ENCODE measurements at places on chromosomes 1 and 21.

DNA sequence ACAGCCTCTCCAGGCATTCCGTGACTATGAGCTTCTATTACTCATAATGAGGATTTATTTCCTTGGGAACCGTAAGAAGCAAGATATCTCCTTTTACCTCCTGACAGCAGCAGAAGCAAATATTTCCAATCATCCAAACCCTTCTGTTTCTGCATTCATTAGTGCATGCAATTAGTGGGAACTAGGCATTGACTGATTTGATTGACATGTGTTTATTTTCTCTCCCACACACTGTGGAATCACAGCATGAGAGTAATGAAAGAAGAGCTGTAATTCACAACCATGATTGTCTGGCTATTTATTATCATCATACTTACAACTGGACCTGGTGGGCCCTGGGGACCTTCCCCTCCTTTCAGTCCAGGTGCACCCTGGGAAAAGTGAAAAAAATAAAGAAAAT is 146.8 kb downstream of the COL11A1 start:
- ATAC-seq: no peak

GRCh38 chr1:76231320-76231719 is 156.8 kb downstream of the ST6GALNAC3 start:
- ATAC-seq: no peak

- ATAC-seq: no peak
Measured at GRCh38 chr1:156849151-156849496, 9.8 kb downstream of the INSRR start.

DNA sequence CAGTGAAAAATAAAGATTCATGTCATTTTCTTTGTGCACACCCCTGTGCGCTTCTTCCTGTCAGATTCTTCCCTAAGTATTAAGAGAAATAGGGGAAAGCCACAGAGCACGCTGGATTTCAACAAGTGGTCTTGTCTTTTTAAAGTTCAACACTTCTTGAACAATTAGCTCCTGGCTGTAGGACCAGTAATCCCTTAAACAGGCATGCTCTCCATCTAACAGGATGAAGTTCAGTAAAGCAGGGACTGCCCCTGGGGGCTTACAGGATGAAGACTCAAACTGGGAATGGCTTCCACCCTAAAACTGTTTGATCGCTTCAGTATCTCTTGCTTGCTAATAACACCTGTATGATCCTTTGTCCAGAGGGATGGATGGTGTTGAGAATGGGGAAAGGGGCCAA is 4.2 kb downstream of the PSMB4 start:
- ATAC-seq: no peak

- ATAC-seq: no peak
Measured at GRCh38 chr21:26491663-26492062, 81.4 kb downstream of the CYYR1 start.

- no peak for ATAC-seq
Measured at GRCh38 chr1:118993700-118994026, 5.5 kb upstream of the TBX15 start.

DNA sequence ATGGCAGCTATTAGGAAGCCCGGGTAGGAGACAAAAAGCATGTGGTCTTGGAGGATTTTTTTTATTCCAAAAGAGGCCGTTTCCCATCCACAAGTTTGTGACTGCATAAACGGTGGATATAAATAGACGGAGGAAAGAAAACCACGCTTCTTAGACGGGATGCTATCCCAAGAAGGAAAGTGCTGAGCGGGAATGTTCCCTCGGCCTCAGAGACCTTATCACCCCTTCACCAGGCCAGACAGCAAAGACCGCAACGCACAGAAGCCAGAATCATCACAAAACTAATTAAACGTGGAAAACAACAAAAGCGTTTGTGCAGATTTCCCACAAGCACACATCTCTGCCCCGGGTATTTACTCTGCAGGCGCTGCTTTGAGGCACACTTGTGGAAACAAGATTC is 43.2 kb downstream of the HLCS start:
- ATAC-seq: no peak

DNA sequence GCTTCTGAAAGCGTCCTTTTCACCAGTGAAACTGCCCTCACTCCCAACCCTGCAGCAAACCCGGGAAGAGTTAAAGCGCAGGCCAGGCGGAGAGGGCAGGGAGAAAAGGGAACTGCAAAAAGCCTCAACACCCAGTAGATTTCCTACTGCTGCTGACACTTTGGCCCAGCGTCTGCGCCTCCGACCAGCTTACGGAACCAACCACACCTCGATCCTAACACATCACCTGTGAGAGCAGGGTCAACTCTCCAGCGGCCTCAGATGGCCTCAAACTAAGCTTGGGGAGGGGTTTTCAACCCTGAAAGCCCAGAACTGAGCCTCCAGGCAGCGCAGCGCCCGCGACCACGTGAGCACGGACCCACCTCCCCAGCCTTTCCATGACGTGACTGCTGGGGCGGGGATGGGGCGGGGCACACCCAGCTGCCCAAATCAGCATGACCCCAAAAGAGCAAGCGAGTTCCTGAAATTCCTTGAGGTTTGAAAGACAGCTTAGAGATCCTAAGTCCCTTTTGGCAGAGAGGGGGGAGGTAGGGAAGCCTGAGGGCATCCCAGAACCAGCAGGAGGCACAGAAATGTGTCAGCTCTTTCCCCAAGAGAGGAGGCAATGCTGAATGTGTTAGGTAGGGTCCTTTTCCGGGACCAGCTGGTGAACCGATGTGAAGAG is 59.1 kb downstream of the ITPKB start:
- ATAC-seq: peak; percentile 24

- ATAC-seq: no peak
Measured at GRCh38 chr1:36236302-36236701, 12.1 kb downstream of the THRAP3 start.

DNA sequence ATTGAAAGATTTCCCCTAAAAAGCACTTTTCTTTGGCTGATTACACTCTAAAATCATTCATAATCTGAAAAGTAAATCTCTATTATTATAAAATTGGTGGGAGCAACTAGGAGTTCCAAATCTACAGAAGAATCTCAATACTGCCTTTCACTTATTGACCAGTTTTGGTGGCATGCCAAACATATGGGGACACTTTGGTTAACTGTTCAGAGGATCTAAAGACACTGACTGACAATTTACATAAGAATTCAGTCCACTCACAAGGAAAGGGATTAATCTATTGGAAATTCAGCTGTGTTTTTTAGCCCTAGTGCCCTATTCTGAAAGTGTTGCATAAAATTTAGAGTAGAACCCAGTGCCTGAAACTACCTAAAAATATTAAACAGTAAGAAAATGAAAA is 113.6 kb downstream of the LRRC40 start:
- no peak for ATAC-seq

DNA sequence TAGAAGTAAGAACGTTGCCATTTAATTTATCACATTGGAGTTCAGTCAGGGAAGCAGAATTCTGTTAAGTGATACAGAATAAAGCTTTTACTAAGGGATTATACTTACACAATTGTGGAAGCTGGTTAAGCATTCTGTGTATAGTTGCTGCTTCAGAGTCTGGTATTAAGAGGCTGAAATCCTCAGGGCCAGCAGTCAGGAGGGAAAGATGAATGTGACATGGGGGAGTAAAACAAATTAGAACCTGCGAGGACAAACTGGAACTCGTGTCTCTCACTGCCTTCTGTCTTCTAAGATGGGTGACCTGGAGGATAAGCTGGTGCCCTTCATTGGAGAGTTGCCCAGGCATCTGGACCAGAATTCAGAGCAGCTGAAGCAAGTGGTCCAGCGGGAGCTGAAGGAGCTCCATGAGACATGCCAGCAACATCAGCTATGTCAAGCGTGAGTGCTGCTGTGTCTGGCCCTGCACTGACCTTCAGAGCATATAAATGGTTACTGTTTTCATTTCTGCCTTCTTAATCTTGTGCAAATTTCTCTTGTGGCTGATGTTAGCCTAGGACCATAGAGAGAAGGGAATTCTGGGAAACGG is 23.0 kb downstream of the MARK1 start:
- no peak for ATAC-seq

DNA sequence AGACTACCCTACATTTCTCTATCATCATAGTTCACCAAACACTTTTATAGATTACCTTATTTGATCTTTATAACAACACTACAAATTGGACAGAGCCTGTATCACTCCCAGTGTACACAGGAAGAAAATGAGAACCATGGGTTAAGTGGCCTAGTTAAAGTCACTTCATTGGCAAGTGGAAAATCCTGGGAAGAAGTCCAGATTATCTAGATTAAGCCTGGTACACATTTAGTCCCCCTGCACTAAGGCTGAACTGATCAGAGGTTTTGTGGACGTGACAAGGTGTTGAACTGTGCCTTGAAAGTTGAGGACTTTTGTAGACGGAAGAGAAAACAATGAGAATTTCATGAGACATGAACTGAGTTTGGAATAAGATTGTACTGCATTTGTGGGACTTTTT is 7.5 kb upstream of the USH2A start:
- no peak for ATAC-seq

GRCh38 chr1:99502400-99502799 is 143.5 kb upstream of the PALMD start:
- no peak for ATAC-seq

DNA sequence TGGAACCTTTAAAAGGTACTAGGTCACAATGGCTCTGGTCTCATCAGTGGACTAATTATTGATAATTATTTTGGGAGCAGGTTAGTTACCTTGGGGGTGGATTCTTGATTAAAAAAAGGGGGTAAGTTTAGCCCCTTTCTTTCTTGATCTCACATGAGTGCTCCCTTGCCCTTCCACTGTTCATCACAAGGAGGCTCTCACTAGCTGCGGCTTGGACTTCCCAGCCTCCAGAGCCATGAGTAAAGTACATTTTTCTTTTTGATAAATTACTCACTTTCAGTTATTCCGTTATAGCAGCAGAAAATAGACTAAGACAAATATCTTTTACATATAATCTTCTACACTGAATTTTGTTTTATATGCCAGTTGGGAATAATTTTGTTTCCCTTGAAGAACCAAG is 254.8 kb upstream of the DEPDC1 start:
- ATAC-seq: no peak

DNA sequence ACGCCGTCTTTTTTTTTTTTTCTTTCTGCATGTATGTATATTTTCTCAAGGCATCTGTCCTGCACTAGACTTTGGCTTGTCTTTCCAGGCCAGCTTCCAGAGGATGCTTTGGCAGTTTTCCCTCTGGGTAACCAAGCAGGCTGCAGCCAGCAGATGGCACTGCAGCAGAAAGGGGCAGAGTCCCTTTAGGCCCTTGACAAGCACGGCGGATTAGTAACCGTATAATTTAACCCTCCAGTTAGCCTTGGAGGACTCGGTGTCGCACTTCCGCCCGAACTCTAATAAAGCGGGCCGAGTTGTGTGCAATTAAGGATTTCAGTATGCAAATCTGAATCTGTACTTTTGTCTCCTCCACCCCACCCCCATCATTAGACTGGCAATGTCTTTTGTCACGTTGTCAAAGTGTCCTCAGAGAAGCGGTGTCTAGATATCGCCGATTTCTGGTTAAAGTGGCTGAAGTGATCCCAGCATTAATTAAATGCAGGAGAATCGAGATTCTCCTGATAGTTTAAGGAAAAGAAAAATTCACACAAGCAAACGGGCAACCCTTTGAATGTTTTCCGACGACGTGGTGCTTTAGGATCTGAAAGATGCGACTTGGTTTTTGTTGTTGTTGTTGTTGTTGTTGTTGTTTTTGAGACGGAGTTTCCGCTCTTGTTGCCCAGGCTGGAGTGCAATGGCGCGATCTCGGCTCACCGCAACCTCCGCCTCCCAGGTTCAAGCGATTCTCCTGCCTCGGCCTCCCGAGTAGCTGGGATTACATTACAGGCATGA is 1.1 kb upstream of the TMEM167B start:
- ATAC-seq: no peak

DNA sequence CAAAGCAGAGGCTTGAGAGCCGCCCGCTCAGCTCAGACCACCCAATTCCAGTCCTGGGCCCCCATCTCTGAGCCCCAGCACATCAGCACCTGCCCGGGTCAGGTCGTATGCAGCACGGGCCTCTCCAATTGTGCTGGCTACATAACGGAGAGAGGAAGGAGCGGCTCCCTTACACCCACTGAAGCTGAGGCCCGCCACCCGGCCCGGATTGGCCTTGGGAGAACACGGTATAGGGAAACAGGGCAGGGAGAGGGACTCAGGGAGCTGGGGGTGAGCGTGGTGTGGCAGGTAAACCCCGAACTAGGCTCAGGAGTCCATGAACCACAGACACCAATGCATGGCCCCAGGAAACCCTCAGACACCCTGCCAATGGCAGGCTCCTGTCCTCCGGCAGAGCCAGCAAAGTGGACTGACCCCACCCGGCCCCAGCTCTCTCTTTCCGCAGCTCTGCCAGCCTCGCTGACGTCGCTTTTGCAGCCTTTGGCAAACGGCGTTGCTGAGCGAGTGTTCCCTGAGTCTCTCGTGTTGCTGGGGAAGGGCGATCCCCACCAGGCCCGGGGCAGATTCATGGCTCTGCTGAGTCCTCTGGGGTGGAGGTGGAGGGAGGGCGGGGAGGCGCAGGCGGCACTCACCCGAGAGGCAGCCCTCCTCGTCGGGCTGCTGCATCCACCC is 16.5 kb downstream of the MEGF6 start:
- ATAC-seq: no peak

DNA sequence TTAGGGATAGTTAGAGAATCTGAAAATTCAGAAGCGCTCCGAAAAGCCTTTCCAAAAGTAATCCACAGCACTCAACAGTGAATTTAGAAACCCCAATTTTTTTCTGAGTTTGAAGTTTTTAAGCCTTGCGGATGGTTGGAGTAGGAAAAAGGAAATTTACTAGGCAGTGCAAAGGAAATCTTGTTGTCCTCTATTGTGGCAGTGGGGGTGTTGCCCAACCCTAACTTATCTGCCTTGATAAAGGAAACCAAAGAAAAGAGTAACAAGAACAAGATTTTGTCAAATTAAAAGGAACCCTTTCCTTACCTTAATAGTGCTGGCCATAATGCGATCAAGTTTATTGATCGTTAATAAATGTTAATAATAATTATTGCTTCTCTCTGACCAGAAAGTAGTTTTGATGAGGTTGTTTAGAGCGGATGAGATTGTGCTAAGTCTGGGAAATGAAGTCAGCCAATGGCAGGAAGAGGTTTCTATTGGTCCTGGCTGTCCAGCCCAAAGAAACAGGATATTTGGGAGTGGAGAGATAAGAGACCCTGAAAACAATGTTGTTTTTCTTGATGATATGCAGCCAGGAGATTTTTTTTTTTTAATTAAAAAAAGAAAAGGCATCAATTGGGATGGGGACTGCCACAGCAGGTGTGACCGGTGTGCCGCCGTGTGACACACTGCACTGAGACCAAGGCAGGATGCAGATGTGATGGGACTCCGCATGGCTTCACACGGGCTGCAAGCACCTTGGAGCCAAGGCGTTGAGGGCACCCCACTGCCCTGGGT is at the start of gene ERG:
ERG (minus strand) TSS at position 421 of the 777 bp plus-strand sequence; CDS start at position 324, 97 bp downstream.
- ATAC-seq: no peak

GRCh38 chr1:234185438-234185837 is 187.8 kb upstream of the COA6 start:
- no peak for ATAC-seq

- ATAC-seq: peak; percentile 71
Measured at GRCh38 chr1:155050560-155051341, at the start of gene ADAM15. Gene ADAM15 (plus strand): TSS chr1:155051316. CDS start chr1:155051387, 71 bp downstream.

GRCh38 chr1:14778541-14778897 is 180.0 kb downstream of the KAZN start:
- no peak for ATAC-seq

GRCh38 chr1:244254467-244254866 is 197.2 kb downstream of the ADSS2 start:
- no peak for ATAC-seq

GRCh38 chr21:24225431-24225830 is 1381.8 kb downstream of the MRPL39 start:
- ATAC-seq: peak; percentile 92

- no peak for ATAC-seq
Measured at GRCh38 chr1:243938208-243938607, 88.2 kb upstream of the AKT3 start.

GRCh38 chr1:211386921-211387320 is 60.3 kb downstream of the TRAF5 start:
- no peak for ATAC-seq
